ENCODE measurements at places on chromosomes 2 and 18.

DNA sequence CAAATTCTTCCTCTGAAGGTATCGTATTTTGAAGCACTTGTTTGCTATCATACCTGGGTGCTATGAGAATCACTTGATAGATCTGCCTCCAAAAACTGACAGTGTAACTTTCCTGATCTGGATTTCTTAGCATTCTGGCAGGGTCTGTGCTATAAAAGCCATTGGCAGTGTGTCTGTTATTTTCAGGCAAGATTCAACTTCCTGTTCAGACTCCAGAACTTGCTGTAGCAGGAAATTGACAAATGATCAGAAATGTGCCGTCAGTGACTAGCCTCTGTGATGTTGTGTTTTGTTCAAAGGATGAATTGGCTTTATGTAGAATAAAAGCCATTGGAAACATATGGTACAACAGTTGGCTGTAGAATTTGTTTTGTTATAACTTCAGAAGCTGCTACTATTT, 273.3 kb downstream of the PTPRM start:
- DNase-seq: no peak

DNA sequence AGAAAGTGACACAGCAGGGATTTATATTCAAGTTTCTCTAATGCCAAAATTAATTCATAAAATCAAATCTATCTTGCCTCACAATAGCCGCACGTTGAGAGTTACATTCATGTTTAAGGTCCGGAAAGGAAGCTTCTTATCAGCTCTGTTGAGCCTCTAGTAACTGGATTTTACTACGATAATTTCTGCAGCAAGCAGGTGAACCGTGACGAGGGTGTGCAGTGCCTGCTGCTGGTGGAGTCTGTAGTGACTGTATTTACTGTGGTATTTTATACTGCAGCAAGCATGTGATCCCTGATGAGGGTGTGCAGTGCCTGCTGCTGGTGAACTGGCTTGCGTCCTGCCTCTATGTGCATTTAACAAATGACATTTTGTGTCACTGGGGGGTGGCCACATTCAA, 120.0 kb downstream of the SNTG2 start:
- DNase-seq: no peak

- peak; percentile 17 for DNase-seq
Measured at GRCh38 chr2:28449488-28450395, 46.1 kb upstream of the PLB1 start.

DNA sequence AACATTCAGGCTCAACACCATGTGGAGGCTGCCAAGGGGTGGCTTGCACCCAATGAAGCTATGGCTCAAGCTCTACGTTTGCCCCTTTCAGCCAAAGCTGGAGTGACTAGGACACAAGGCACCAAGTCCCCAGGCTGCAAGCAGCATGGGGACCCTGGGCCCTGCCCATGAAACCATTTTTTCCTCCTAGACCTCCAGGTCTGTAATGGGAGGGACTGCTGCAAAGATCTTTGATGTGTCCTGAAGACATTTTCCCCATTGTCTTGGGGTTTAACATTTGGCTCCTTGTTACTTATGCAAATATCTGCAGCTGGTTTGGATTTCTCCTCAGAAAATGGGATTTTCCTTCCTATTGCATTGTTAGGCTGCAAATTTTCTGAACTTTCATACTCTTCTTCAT, 51.0 kb downstream of the PDE1A start:
- no peak for DNase-seq

DNA sequence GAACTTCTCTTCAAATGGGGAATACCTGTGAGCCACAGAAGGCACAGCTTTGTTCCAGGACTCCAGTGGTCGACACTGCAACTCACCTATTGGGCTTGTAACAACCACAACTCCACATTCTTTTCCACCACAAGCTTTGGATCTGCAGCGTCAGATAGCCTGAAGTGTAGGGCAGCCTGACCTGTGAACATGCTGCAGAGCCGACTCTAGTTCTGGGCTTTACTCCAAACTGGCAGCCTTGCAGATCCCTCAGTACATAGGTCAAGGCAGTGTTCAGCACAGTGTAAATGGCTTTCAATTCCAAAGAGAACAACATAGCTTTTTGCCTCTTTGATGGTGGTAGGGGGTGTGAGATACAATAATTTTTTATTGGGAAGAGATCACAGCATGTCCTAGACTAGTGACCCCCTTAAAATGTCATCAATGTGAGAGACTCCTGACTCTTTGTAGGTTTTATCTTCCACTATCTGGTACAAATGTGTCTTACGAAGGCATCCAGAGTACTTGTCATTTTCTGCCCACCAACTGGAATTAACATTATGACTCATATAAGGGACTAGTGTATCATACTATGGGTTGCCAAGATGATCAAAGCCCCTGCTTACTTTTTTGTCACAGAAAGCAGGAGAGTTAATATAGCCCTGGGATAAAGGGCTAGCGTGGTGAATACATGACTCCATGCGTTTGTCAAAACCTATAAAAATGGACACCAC, 149.8 kb downstream of the COPS8 start:
- no peak for DNase-seq

DNA sequence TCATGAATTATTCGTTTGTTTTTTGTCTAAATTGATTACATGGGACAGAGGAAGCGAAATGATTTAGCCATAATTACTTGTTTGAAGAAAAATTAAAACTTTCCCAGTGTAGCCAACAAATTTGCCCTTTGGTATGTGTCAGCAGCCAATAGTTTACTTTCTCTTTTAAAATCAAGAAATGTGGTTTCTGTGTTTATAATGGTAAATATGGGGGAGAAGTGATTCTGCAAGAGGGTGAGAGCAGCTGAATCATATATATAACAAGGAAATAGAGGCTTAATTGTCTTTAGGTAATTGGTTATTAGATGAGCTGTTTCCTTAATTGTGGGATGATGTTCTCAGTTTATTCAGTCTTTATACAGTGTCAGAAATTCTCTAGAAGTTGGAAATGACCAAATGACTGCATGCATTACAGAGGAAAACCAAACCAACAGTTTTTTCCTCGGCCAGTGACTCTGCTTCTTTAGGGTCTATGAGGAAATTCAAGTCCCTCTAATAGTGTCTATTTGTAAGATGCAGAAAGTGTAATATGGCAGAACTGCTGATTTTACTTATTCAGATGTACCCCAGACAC, 132.9 kb downstream of the AGPS start:
- DNase-seq: no peak

- DNase-seq: no peak
Measured at GRCh38 chr2:235398321-235398720, 95.5 kb upstream of the AGAP1 start.

GRCh38 chr2:217793566-217794132, 209.1 kb downstream of the TNS1 start:
- DNase-seq: no peak

- no peak for DNase-seq
Measured at GRCh38 chr2:64649626-64650025, 4.1 kb downstream of the SERTAD2 start.

DNA sequence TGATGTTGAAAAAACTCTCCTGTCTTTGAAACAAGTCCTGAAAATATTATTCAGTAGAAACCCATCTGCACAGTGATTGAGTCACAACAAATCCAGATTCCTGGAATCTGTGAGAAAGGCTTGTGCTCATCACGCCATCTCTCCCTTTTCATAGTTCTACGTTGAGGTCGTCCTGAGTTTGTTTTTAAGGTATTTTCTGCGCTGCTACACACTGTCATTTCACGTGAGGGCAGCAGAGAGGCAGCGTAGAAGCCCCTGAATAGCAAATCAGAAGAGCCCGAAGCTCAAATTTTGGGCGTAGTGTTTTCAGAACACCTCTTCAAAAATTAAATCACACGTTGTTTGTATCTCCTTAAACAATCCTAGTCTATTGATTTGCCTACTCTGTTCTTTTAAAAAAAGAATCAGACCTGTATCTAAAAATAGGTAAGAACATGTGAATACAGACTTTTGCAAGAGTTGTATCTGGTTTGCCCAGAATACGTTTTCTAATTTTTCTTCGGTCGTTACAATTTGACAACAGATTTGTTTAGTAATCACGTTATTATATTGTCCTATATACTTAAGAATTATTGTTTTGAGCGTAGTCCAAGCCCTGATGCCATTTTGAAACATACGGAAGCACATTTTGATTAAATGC, 61.6 kb upstream of the SLC38A11 start:
- DNase-seq: no peak

DNA sequence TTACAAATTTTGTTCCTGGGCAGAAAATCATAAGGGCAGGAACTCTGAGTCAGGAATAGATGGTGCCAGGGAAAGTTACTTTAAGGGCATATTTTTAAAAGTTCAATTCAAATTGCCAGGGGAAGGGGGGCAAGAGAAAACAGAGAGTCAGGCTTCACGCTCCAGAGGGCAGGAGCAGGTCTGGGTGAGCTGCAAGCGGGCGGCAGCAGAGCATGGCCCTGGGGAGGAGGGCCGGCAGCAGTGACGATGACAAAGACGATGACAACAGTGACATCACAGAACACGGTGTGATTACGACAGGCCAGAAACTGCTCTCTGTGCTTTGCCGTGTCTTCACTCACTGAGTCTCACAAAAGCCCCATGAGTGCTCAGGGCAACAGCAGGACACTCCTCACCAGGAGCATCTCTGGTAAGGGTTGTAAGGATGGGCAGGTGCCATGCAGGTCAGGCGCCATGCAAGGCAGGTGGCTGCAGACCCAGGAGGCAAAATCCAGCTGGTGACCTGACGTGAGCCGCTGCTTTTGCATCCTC, 23.3 kb downstream of the CHST10 start:
- DNase-seq: no peak

DNA sequence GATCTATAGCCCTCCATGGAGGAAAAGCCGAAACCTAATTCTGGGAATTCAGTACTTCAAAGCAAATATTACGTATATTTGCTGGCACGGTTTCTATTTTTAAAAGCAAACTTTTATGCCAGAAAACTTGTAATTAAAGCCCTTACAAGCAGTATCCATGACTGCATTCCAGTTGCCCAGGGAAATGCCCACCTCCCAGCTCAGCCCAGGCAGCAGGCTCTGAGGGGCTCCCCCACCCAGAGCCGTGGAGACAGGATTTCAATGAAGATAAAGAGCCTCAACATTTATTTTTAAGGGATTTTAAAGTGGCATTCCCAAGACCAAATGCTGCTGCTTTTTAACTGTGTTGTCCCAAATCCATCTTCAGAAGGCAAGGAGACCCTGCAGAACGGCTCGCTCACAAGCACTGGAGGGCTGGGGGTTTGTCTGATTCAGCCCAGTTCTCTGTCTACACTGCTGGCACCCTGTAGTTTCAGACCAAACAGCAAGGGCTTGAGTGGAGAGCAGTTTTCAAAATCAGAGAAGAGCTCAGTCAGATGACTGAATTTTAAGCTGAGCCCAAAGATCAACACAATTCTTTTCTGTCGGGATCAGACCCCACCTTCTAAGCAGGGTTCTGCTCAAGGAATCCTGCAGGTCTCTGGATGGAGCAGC, 105.1 kb downstream of the KCNF1 start:
- DNase-seq: no peak

GRCh38 chr18:2909431-2910140, 62.8 kb downstream of the EMILIN2 start:
- DNase-seq: no peak

GRCh38 chr2:203809991-203810510, 57.5 kb upstream of the CTLA4 start:
- DNase-seq: no peak

DNA sequence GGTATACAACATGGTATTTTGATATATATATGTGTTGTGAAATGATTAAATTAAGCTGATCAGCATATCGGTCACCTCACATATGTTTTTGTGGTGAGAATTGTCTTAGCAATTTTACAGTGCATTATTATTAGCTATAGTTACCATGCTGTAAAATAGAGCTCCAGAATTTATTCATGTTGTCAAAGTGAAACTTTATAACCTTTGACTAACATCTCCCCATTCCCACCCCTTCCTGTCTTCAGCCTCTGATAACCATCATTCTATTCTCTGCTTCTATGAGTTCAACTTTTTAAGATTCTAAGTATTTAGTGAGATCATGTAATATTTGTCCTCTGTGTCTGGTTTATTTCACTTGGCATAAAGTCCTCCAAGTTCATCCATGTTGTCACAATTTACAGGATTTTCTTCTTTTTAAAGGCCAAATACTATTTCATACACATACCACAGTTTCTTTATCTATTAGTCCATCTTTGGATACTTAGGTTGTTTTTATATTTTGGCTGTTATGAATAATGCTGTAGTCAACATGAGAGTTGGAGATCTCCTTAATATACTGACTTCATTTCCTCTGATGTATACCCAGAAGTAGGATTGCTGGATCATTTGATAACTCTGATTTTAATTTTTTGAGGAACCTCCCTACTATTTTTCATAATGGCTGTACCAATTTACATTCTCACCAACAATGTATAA, 30.3 kb downstream of the NCOA1 start:
- DNase-seq: no peak

DNA sequence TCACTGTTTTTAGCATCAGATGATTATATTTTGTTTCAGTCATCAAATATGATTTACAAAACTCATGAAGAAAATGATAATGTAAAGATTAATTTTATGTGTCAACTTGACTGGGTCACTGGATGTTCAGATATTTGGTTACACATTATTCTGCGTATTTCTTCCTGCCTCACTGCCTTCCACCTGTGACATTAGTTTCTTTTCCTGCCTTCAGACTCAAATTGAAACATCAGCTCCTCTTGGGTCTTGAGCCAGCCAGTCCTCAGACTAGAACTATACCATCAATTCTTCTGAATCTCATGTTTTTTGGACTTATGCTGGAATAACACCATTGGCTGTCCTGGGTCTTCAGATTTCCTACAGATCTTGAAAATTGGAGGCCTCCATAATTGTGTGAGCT, 96.7 kb downstream of the ZNF385B start:
- no peak for DNase-seq

DNA sequence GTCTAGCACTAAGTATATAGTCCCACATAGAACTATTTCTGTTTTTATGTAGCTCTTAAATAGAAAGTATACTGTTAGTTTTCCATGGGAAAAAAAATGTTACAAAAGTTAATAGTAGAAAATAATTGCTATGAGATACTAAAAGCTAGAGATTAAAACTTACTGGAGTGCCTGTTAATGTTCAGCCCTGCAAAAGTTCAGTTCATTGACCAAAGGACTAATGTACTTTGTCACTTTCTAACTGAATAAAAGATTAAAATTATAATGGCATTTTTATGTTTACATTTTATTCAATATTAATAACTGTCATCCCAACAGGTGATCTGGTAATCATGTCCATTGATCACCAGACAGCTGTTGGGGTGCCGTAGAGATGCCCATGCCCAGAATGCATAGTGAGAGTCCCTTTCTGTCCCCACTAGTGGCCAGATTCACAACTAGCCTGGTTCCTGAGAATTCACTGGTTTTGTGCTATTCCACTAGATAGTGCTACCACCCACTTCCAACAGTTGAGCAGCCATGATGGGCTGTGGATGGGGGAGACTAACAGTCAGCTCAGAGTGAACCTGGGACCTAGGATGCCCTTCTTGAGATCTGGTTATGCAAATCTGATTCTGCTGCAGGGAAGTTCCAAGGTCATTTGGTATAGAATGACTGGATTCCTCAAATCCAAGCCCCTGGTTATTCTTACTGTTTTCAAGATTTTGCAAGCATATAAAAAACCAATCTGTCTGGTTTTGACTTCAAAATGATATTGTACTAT, 57.8 kb downstream of the AFTPH start:
- no peak for DNase-seq

- DNase-seq: no peak
Measured at GRCh38 chr18:13451213-13451540, 232.6 kb downstream of the LDLRAD4 start.
